ENCODE measurements at places on chromosomes 7 and 10.

GRCh38 chr7:74174606-74175082 is 488 bp downstream of the EIF4H start:
- DNase-seq, result peak; percentile 33

DNA sequence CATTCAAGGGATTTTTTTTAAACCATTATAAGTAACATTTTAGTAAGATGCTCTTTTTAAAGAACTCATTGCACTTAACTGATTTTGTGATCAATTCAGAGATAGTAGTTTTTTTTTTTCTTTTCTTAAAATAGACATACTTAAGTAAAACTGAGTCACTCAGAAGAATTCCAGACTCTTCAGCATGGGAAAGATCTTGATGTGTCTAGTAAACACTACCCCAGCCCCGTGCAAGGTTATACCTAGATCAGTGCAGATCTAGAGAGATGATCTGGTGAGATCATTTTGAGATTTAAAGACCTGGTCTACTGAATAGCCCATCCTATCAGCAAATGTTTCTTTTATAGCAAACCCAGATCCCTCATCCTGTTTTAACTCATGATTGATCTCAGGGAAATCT is 8.6 kb downstream of the ADRB1 start:
- no peak for DNase-seq

GRCh38 chr10:23340354-23340753 is 4.2 kb downstream of the C10orf67 start:
- no peak for DNase-seq

DNA sequence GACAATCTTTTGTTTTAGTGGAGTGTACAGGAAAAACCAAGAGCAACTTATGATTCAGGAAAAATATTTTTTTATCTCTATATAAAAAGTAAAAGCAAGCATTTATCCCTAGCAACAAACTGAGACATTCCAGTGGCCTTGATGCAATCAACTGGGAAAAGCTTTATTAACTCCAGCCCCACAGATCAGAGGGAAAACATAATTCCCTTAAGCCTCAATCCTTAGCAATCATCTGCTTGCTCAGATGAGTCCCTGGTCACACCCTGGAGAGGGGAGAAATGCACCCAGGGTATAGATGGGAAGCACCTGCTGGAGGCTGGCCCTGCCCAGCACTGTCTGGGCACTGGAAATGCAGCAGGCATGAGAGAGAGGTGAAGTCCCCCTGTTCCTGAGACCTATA is 636.6 kb downstream of the TNS3 start:
- DNase-seq, result no peak

DNA sequence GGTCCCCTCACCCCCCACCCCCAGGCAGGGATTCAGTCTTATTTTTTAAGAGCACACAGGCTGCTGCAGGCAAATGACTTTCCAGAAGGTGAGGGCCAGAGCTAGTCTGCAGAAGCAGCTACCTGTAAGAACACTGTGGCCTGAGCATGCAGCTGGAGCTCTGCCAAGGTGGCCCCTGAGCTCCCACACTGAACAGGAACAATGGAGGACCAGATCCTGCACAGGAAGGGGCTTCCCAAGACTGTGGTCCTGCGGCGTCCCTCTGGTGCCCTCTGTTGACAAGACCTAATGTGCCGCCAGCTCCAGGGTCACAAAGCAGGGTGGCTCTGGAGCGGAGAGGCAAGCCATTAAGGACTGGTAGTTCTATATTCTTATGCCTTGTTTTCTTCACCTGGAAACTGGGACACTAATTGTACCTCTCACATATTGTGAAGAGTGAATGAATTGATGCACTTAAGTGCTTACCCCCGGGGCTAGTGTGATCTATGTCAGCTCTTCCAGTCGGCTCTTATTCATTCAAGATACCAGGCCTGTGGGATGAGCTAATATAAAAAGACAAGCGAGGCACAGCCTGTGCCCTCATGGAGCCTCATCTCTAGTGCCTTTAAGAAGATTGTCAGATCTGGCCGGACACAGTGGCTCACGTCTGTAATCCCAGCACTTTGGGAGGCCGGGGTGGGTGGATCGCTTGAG is 8.0 kb upstream of the BEND7 start:
- DNase-seq, result no peak

- no peak for DNase-seq
These were observed 33.7 kb downstream of the CFAP58 start for GRCh38 chr10:104387130-104387888.

GRCh38 chr10:111078505-111079185 is 1.8 kb downstream of the ADRA2A start:
- DNase-seq, result no peak

- DNase-seq, result no peak
These were observed 68.4 kb downstream of the PARP12 start for GRCh38 chr7:139994356-139994755.

- no peak for DNase-seq
These were observed 634.8 kb downstream of the TYW1 start for GRCh38 chr7:67631476-67631875.

DNA sequence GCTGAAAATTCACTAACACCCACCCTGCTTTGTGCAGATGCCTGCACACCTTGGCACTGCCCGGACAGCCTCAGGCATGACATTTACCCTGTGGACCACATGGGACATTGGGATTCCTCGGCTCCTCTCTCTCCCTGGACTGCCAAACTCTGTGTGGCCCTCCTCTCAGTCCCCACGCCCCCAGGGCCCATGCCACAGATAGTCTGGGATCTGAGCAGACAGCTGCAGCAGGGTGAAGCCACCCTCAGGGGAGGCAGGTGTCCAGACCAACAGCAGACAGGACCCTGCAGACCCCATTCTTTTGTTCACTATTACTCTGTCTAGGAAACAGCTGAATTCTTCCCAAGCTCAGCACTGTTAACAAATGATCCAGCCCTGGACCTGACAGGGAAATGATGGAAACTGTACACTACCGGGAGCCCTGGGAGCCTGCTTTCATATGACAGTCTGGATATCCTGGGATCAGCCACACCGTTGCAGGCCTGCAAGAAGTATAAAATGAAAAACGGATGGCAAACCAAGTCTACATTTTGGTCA is 83.4 kb downstream of the VOPP1 start:
- DNase-seq, result no peak

DNA sequence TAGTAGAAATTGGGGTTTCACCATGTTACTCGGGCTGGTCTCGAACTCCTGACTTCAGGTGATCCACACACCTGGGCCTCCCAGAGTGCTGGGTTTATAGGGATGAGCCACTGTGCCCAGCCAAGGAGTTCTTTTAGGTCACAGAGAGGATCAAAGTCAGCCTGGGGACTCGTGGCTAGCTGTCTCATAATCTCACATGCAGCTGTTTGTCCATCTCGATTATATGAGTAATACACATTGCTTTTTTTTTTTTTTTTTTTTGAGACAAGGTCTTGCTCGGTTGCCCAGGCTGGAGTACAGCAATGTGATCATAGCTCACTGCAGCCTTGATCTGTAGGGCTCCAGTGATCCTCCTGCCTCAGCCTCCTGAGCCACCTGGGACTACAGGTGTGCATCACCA is 2.2 kb downstream of the IFT22 start:
- DNase-seq, result no peak

GRCh38 chr7:55190511-55191160 is 171.8 kb downstream of the EGFR start:
- DNase-seq, result no peak

DNA sequence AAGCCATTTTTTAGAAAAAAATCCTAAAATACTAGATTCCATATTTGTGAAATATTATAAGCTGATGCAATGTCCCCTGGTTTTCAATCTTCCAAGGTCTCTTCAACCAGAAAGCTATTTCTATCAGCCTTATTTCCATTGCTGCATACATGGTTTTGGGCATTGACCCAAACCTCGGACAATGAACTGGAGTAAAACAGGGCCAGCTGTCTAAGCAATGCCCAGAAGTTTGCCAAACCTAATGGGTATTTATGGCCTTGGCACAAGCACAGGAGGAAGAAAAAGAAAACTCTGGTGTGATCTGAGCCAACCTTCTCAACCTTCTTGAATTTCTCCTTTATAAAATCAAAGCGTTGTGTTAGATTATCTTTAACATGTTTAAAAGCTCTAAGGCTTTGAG is 402.3 kb downstream of the DNAJB9 start:
- DNase-seq, result no peak

GRCh38 chr10:131419797-131420196 is 108.3 kb upstream of the TCERG1L start:
- DNase-seq, result no peak

GRCh38 chr10:21813946-21814345 is 189.6 kb downstream of the DNAJC1 start:
- DNase-seq, result peak; percentile 3

- DNase-seq, result no peak
These were observed 15.4 kb downstream of the COL13A1 start for GRCh38 chr10:69817078-69817581.

GRCh38 chr10:29736366-29737073 is 101.7 kb upstream of the SVIL start:
- DNase-seq, result peak; percentile 21

GRCh38 chr10:128440513-128441160 is 314.4 kb upstream of the MKI67 start:
- DNase-seq, result no peak

DNA sequence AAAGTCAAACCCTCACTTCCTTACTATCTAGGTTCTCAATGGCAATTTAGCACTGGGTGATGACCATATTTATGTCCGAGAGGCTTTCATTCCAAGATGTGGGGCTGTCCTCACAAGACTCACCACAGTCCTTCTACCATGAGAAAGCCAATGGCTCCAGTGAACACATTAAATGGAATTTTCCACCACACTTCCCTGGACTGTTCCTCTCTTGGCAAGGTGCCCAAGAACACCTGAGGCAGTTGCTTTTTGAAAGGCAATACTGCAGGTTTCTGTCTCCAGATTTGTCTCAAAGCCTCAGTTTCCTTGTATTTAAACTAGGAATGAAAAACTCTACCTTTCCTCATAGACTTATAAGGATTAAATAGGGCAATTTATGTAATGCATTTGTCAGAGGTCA is 24.2 kb downstream of the AFAP1L2 start:
- no peak for DNase-seq

GRCh38 chr10:73838827-73839226 is 27.4 kb upstream of the NDST2 start:
- DNase-seq, result no peak

- DNase-seq, result no peak
These were observed at the start of gene OIT3 for GRCh38 chr10:72893136-72893798. Gene OIT3, plus strand, starts transcription at chr10:72893739. Its CDS starts 60 bp downstream, at chr10:72893799.

DNA sequence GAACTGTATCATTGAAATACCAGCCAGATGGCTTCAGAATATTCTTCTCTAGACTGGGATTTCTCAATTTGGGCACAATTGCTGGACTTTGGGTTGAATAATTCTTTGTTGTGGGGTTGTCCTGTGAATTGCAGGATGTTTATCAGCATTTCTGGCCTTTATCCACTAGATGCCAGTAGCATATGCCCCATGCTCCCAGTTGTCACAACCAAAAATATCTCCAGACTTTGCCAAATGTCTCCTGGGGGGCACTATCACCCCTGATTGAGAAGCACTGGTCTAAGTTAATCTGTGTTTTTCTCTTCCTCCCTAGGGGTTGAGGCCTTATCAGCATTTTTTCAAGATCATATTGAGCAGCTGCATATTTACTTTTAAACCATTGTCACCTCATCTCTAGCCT is 204.9 kb upstream of the SP8 start:
- no peak for DNase-seq

DNA sequence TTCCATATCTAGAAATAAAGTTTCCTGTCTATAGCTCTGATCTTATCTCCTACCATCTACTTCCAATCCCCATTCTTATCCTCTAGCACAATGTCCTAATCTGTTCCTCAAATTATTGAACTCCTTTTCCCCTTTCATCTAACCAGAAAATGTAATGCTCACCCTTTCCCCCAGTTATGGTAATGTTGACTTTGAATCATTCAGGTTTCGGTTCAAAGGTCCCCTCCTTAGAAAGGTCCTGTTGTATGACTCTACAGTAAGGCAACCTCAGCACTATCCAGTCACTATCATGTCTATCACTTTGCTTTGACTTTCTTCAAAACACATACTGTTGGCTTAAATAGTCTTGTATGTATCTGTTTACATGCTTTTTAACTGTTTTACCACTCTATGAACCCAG is 264.2 kb upstream of the PCDH15 start:
- no peak for DNase-seq

- no peak for DNase-seq
These were observed 11.3 kb downstream of the NOLC1 start for GRCh38 chr10:102163342-102163989.

GRCh38 chr10:48554246-48554645 is 50.6 kb downstream of the ARHGAP22 start:
- no peak for DNase-seq

GRCh38 chr7:37916673-37917660 is at the start of gene SFRP4:
Gene SFRP4, minus strand, starts transcription at chr7:37916817. Its CDS starts 280 bp downstream, at chr7:37916537.
- DNase-seq, result no peak

DNA sequence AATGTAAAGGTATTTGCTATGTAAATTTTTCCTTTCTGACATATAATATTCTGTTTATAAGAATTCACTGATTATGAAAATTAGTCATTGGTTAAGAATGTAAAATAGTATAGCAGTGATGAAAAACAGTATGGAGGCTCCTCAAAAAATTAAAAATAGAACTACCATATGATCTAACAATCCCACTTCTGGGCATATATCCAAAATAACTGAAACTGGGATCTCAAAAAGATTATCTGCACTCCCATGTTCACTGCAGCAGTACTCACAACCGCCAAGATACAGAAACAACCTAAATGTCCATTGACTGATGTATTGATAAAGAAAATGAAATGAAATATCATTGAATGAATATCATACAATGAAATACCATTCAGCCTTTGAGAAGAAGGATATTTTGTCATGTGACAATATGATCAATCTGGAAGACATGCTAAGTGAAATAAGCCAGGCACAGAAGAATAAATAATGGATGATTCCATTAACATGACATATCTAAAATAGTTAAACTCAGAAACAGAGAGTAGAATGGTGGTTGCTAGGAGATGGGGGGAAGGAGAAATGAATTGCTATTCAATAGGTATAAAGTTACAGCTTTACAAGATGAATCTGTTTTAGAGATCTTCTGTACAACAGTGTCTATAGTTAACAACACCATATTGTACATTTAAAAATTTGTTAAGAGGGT is 14.0 kb downstream of the C10orf88 start:
- DNase-seq, result no peak

DNA sequence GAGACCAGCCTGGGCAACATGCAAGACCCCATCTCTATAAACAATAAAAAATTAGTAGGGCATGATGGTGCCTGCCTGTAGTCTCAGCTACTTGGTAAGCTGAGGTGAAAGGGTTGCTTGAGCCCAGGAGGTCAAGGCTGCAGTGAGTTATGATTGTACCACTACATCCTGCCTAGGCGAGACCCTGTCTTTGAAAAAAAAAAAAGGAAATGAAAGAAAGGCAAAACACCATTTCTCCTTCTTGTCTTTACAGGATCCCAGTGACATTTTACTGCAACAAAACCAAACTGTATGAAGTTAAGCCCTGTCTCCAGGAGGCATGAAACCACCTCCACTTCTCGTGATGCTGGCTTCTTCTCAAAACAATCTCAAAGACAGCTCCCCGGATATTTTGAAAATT is 29.9 kb upstream of the PBLD start:
- no peak for DNase-seq

Measured in CD4-positive, alpha-beta T cell treated with Interferon gamma for 1 hour (primary cell).